HCT116 (cell line): ENCODE measurements at places on chromosomes 6 and 20. TPM values are rescaled to one million over a fixed set of nuclear protein-coding genes. Genes with fewer than 3 reads are reported as not detected.

Gene ZNF165
- total RNA-seq = 11.2 TPM

Gene SAMD5
- total RNA-seq = 4.0 TPM

Gene ULBP3
- 18.4 TPM for total RNA-seq

Gene KCNK17
- total RNA-seq = not detected

Gene ANKEF1
- total RNA-seq = 15.8 TPM

DNA sequence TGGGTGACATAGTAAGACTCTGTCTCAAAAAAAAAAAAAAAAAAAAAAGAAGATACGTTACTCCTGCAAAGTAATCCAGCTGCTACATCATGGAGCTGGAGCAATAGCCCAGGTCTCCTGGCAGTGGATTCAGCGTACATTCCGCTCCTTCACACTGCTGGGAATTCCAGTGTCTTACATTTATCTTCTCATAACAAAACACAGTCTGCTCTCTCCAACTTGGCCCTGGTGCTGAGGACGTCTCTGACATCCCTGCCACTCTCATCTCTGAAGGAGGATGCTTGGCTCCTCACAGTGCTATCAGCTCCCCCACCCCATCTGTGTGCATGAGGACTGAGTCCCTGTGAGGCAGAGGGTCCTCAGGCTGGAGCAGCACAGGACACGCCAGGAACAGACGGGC is 529.8 kb downstream of the CD83 start:
- DNase-seq = no peak

DNA sequence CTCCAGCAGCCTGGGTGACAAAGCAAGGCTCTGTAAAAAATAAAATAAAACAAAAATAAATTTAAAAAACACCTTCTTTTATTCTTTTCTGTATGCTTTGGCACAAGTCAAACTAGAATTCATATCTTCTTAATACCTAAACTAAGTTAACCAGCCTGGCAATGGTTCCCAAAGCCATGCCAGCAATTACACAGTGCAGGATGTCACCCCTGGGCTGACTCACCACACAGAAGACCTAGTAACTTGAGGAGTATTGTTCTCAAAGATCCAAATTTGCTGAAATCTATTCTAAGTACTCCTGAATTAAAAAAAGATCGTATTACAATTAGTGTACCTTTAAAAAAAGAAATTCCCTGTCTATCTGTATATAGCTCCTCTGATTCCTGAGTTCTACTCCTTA is 162.7 kb upstream of the SGK1 start:
- DNase-seq = no peak

GRCh38 chr6:142417331-142417750 is 115.5 kb downstream of the ADGRG6 start:
- DNase-seq = no peak

DNA sequence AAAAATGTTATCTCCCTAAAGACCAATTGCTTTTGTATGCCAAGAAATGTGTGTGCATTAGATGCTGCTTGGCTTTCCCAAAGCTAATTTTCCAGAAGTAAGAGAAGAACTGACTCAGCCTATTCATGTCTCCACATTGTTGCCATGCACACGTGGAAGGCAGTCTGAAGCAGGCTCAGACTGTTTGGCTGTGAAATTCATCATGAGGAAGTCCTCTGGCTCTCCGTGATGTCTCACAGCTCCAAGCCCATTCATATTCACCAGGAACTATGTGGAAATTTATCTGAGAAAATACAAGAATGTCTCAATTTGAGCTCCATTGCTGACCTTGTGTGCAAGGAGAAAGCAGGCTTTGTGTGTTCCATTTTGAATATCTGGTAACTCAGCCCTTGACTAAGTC is 1022.2 kb upstream of the GJE1 start:
- no peak for DNase-seq

GRCh38 chr6:131143319-131143718 is 8.1 kb downstream of the AKAP7 start:
- no peak for DNase-seq

DNA sequence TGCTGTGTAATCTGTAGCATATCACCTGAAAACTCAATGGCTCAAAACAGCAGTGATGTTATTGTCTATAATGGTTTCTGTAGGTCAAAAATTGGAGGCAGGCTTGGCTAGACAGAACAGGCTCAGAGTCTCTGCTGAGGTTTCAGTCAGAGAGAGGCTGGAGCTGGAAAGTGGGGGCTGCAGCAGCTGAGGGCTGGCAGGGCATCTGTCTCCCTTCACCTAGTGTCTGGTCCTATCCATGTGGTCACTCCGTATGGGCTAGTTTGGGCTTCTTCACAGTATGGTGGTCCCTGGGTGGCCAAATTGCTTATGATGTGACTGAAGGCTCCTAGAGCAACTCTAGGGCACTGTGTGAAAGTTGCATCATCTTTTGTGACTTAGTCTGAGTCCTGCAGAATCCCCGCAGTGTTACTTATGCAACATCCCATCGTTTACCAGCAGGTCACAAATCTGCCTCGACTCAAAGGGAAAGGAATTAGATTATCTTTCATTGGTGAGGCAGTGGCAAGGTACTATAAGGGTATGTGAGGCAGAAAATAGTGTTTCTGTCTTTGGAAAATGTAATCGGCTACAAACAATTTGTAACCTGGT is 497.0 kb downstream of the EPHA7 start:
- DNase-seq = no peak

DNA sequence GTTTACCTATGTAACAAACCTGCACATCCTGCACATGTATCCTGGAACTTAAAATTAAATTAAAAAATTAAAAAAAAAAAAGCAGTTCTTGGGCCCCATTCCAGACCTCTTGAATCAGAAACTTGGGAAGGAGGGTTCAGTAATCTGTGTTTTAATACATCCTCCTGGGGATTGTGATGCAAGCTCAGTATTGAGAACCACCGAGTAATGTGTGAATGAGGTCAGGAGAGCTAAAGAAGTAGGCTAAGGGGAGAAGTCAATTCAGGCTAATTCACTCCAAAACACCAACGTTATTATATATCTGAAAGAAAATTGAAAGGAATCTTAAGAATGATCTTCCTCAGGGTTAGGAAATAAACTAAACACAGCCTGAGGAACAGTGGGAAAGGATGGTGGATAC is 120.4 kb downstream of the RNF144B start:
- DNase-seq = no peak

DNA sequence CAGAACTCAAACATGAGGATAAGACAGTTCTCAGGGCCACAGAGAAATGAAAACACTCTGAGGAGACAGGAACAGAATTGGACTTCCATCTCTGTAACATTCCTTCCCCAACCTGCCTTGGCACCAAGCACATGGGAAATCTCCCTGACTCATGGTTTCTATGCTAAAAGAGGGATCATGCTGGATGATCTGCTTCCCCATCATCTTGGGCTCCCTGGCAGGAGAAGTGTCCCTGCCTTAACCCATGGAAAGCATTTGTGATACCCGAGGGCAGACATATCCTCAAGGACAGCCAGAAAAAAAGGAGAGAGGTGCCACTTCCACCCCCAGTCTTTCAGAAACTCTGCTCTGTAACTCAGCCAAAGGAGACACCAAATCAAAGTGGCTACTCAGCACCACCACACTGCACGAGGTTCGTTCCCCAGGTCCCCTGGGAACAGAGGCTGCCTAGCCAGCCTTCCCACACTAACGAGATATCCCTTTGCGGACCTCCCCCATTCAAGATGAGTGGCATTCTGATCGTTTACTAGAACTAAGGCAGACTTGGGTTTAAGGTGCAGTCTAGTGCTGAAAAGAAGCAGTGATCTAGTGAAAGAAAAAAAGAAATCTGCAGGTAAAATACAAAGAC is 34.8 kb downstream of the BLOC1S5 start:
- no peak for DNase-seq

DNA sequence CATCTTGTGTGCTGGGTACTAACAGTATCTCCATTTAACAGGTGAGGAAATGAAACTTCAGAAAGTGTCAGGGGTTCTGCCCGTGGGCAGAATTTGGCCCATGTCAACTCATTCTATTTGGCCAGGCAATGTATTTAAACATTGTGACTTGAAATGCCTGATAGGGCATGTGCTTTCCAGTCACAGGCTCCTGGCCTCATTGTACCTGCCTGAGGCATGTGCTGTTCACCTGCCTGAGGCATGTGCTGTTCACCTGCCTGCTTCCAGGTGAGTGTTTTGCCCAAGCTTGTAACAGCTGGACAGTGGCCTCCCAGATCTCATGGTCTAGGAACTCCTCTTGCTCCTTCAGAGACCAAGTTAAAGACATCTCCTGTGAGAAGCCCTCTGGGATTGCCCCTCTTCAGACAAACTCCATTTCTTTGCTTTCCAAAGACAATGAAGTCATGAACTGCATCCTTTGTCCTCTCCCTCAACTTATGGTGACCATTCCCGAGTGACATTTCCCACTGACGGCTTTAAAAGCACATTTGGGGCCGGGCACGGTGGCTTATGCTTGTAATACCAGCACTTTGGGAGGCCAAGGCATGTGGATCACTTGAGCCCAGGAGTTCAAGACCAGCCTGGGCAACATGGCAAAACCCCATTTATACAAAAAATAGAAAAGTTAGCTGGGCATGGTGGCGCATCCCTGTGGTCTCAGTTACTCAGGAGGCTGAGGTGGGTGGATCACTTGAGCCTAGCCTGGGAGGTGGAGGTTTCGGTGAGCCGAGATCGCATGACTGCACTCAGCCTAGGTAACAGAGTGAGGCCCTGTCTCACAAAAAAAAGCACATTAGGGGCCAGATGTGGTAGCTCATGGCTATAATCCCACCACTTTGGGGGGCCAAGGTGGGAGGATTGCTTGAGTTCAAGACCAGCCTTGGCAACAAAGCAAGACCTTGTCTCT is 48.7 kb downstream of the BCAS4 start:
- no peak for DNase-seq

- peak; percentile 87 for DNase-seq
These were observed 16.5 kb downstream of the ACTR5 start for GRCh38 chr20:38764567-38765318.

DNA sequence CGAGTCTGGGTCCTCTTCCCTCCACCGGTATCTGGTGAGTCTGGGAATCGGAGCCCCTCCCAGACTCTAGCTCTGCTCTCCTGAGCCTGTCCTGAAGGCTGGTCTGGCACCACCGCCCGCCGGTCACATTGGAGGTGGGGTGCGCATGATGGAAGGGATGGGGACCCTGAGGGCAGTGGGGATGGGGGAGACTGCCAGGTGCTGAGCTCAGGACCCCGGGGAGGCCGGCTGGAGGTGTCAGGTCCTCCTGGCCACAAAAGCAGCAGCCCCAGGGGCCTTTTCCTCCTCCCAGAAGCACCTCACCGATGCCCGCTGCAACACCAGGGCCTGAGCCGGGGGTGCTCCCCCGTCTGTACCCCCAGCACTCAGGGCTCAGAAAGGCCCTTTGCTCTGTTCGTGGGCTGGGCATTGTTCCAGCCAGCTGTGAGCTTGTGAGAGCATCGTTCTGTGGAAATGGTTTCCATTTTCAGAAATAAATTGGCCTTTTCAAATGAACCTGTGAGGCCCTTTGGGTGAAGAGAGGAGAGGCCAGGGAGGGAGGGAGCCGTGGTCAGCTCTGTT is 2.5 kb upstream of the NPBWR2 start:
- DNase-seq = no peak

- DNase-seq = no peak
These were observed 25.1 kb downstream of the RNF217 start for GRCh38 chr6:124987291-124987690.

GRCh38 chr6:111061508-111061907 is 25.8 kb upstream of the SLC16A10 start:
- DNase-seq = no peak

GRCh38 chr6:108030211-108030610 is 44.3 kb downstream of the OSTM1 start:
- no peak for DNase-seq

DNA sequence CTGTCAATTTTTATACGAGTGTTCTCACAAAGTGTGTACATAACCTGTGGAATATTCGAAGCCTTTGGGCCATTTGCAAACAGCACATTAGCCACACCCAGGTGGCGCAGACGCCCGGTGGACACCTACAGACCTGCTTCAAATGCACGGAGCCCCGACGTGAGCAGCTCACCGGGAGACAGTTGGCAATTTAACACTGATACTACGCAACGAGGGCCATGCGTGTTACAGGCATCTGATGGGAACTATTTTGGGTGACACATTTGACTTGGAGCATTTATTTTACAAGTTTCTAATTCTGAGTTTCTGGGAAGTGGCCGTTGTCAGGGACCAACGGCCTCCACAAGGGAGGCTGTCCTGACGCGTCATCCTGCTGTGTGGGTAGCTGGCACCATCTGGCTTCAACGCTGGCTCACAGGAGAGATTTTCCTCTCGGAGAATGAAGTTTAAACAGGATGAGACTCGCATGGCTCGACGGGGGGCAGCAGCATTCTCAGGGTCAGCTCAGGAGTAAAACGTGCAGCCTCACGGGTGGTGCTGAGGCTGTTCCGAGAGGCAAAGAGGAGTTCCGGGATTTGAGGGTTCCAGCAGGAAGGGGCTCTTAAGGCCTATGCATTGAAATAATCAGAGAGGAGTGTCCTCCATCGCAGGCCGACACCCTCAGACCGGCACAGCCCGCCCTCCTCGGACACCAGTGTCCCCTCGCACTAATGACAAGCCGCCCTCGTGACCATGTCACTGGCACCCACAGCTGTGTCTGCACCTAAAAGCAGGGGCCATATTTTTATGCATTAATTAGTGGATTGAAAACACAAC is 207.4 kb downstream of the DLL1 start:
- no peak for DNase-seq
